Retina (tissue), 1 donor: ENCODE measurements at places on chromosomes 5 and 9.
A peak's percentile ranks its signal among the peaks of the same experiment; 100 is the strongest.

- no peak for DNase-seq
These were observed 259.1 kb downstream of the TMEM167A start for GRCh38 chr5:82817897-82818676.

DNA sequence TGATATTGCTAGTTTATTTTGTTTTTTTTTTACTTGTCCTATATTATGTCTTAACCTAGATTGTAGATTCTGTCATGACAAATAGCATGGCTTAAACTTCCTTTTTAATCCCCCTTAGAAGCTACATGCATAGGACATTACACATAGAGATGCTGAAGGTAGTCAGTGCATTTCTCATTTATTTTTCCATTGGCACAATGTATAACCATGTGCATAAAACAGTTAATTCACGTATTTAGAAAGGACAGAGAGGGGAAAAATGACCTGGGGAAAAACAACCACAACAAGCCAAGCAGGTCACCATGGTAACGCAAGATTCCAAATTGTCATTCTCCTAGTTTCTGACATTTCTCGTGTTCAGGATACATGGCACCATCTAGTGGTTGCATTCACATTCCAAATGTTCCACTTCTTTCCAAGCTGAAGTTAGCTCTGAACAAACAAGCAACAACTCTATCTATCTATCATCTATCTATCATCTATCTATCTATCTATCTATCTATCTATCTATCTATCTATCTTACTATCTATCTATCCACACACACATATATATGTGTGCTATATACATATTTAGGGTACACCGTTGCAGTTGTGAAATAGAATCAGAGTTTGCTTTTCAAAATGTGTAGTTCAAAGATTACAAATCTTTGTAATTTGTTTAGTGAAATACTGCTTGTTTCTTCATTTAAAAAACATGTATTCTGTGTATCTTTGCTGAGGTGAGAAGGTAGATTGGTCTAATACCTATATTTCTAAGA lies 487.2 kb upstream of the ST8SIA4 start:
- DNase-seq = peak; percentile 63

- no peak for DNase-seq
These were observed 14.5 kb downstream of the TLR4 start for GRCh38 chr9:117718701-117719100.

DNA sequence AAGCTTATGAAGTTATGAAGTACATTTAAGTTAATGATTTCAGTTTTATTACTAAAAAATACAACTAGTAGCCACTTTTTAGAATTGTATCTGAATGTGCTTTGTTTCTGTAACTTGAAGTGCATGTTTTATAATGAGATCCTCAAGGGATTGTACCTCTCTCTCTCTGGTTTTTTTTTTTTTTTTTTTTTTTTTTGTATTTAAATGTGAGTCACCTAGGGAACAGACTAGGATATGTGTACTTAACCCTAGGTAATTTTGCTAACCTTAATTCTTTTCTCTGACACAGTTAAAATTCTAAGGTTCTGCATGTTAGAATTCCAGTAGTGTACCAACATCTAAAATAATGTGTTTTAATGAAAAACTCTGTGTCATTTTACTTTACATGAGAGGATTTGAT lies 59.5 kb downstream of the CDC42SE2 start:
- DNase-seq = no peak

GRCh38 chr9:4515958-4516375 lies 25.7 kb downstream of the SLC1A1 start:
- no peak for DNase-seq

GRCh38 chr9:94086486-94087345 lies 2.5 kb downstream of the PTPDC1 start:
- no peak for DNase-seq

DNA sequence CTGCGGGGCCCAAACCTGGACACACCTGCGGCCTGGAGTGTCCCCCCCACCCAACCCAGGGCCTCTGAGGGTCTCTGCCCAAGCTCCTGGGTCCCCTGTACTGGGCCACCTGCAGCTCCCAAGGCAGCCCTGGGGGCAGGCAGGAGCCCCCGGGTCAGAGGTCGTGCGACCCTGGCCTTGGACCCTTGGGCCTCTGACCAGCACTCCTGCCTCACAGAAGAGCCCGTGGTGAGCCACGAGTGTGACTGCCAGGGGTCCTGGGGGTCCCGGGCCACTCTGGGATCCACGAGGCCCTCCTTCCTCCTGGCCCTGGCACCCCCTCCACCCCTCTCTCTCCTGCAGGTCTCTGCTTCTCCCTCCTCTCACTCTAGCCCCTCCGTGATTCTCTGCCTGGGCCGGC lies 5.0 kb upstream of the PTGDS start:
- DNase-seq = no peak

GRCh38 chr5:127840198-127840524 lies 137.0 kb downstream of the CCDC192 start:
- no peak for DNase-seq

DNA sequence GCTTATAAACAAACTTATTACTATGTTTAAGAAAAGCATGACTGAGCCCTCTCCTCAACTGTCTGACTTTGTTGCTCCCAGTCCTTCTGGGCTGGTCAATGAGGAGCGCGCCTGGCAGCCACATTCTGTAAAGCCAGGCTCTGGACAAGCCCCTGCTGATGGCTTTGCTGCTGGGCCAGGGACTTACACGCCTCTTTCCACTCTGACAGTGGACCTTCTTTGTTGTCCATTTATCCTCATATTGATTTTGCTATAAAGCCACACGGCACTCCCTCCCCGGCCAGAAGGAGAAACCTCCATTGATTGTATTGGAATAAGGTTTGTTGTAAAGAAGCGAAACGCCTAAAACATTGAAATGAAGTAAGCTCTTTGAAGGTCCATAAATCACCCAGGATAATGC lies 50.6 kb downstream of the C5orf15 start:
- DNase-seq = no peak

DNA sequence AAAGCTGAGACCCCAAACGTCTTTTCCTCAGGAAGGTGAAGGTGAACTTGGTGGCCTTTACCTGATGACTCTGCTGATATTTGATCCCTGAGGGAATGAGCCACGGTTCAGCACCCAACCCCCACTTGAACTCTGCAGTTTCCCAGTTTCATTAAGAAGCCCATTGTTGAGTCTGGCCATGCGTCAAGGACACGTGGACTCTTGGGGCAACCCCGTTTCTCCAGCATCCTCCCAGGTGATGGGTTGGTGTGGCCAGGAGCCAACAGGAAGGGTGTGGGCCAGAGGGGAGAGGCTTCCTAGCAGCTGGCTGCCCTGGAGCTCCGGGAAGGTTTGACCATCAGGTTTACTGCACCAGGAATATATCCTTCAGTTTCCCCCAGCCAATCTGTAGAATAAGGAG lies 59.5 kb upstream of the GNE start:
- no peak for DNase-seq

DNA sequence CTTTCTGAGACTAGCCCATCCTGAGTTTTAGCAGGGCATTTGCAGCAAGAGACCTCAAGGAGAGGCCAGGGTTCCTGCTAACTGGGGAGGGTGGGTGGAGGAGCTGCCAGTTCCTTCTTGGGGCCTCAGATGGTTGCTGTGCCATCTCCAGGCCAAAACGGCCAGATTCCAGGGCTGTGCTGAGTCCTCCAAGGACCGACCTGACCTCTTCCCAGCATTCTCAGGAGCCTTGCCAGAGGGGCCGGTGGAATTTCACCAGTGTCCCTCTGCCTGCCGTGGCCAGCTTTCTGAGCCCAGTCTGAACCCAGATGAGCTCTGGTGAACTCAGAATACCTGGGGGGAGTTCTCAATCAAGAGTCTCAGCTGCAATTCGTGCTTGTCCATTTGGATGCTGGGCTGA lies 54.3 kb downstream of the TSTD2 start:
- DNase-seq = no peak

DNA sequence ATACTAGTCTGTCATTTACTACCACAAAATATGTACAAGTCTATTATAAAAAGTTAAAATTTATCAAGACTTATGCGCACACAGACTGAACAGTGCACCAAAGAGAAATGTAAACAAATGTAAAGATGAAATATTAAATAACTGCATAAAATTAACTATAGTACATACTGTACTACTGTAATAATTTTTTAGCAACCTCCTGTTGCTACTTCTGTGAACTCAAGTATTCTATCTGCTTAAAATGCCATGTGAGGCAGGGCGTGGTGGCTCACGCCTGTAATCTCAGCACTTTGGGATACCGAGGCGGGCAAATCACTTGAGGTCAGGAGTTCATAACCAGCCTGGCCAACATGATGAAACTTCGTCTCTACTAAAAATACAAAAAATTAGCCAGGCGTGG lies 13.8 kb upstream of the ISOC1 start:
- DNase-seq = no peak

- no peak for DNase-seq
These were observed 3.2 kb downstream of the SURF2 start for GRCh38 chr9:133359399-133360175.

GRCh38 chr5:122420537-122421236 lies 108.7 kb downstream of the SNCAIP start:
- no peak for DNase-seq

GRCh38 chr9:109150925-109151545 lies 16.0 kb downstream of the FRRS1L start:
- DNase-seq = no peak

DNA sequence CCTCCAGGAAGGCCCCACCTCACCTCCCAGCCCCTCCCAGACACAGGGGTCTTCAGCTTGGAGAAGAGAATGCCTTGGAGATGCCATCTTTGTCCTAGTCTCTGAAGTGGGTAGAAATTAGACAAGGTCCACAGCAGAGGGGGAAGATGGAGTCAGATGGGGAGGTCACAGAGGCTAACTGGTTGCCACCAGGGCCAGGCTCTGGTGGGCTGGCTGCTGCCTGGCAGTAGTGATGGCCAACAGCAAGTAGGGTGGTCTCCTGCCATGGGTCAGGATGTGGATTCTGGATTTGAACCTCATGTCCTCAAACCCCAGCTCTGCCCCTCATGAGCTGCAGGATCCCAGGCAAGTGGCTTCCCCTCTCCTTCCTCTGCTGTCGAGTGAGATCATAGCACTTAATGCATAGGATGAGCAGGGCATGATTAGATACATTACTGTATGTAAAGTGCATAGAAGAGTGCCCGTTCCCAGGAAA lies 38.7 kb upstream of the NEK6 start:
- DNase-seq = no peak

- DNase-seq = no peak
These were observed 27.3 kb upstream of the CTNNA1 start for GRCh38 chr5:138725818-138726416.

DNA sequence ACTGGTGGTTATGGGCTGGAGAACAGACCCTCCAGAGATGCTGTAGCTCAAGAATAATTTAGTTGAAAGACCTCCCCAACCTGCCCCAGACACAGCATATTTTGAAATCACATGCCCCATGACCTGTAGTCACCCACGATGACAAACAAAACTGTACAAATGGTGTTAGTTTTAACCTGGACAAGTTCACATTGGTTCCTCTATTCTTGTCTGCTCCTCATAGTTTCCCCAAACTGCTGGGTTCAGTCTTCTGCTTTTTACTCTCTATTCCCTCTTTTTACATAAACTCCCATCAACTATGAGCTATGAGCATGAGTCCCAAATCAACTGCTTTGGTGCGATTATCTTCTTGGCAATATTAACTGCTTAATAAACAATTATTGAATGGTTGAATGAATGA lies 365.3 kb upstream of the CLINT1 start:
- DNase-seq = no peak

DNA sequence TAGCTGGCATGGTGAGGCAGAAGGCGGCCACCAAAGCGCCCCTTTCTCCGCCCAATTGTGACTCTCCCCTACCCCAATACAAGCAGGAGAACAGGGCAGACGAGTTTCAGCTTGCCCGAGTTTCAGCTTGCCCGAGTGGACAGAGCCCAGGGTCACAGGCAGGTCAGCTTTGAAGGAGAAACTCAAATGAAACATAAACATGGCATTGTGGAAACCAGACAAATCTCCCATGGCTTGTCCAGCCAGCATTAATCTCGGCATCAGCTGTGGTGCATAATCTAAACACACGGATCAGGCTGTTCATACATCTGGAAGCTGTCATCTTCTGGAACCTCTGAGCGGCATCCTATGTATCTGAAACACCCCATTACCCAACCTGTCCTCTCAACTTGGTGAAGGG lies 16.9 kb downstream of the PTCH1 start:
- no peak for DNase-seq

- no peak for DNase-seq
These were observed 641.6 kb downstream of the NR2F1-AS1 start for GRCh38 chr5:92939428-92939827.

DNA sequence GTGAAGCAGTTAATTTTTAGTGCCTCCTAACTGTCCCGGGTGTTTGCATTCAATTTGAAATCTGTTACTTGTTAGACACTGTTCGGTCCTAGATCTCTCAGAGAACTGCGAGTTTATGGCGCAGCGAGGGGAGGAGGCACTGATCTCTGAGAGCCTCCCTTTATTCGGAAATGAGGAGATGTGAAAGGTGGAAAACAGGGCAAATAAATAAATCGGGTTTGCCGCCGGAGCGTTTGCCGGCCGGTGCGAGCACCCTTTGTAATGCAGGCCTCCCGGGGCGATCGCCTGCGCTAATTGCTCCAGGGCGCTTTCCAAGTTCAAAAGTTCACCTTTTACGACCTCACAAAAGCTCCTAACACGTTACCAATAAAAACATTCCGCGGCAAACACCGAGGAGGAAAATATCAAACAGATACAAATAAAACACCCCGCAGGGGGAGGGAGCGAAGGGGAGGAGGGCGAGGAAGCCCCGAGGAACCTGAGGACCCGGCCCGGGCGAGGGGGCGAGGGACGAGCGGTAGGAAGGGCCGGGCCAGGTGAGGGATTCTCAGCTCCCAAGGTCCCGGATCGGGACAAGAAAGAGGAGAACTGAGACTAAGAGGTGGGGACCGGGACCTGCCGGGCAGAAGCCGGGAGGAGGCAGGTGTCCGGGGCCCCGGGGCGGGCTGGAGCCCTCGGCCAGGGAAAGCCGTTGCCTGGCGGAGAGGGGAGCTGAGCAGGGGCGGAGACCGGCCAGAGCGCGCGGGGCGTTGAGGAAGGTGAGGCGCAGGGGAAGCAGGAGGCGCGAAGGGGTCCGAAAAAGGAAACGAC lies 1.4 kb downstream of the NR6A1 start:
- peak; percentile 74 for DNase-seq

DNA sequence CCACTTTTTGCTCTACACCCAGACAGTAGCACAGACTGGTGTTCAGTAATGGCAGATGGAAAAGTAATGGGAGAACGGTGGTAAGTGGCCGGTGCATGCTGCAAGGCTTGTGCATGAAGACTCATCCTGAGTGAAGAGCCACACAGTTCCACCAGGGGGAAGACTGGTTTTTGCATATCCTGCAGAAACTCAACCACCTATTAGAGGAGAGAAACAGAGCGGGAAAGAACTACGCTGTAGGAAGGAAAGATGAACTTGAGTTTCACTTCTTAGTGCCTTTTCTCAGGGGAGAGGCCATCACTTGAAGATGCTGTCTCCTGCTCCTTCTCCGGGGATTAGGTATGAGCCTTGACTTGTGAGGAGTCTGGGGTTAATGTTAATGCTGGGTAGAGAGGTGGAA lies 9.4 kb upstream of the PRSS3 start:
- no peak for DNase-seq

GRCh38 chr9:72420783-72421182 lies 55.8 kb upstream of the ZFAND5 start:
- no peak for DNase-seq

- peak; percentile 39 for DNase-seq
These were observed 368 bp downstream of the SURF1 start for GRCh38 chr9:133355881-133356357.
